ENCODE measurements at places on chromosomes 1 and 21.

DNA sequence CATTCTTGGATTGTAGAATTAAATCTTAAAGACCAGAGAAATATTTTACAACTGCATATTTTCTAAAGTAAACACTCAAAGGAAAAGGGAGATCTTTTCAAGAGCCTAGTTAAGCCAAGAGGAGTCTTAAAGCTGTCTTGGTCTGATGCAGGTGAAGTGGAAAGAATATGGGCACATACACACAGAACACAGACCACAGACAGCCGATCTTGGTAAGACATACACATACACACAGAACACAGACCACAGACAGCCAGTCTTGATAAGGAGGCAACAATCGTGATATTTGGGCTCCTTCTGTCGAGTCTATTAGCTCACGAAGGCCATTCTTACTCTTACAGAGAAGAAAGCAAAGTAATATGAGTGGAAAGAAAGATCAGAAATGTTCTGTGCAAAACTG is 1153.9 kb upstream of the TMPRSS15 start:
- no peak for DNase-seq

GRCh38 chr21:46004168-46004861 is 22.7 kb downstream of the COL6A1 start:
- no peak for DNase-seq

DNA sequence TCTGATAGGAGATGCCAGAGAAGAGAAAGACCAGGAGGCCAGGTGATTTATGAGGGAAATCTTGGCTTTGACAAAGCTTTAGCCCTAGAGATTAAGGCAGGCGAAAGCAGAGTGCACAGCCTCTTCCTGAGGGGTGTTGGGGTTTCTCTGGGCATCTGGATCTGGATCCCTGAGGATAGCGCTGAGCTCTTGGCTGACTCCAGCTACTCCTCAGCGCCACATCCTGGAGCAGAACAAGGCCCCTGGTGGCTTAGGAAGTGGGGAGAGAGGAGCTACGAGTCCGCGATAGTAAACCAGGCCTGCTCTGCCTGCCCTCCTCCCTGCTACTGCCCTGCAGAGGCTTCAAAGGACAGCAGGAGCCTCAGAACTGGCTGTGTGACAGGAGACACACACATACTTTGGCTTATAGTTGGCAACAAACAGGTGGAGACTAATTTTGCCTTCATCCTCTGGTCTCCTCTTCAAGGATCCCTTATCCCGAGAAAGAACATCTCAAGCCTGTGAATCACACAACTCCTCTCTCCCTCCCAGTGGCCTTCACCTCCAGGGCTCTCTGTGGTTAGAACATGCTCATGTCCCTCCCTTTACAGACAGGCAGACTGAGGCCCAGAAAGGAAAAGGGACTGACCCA is 66.9 kb downstream of the TRABD2B start:
- no peak for DNase-seq

GRCh38 chr1:48794816-48795215 is 18.1 kb upstream of the BEND5 start:
- no peak for DNase-seq

DNA sequence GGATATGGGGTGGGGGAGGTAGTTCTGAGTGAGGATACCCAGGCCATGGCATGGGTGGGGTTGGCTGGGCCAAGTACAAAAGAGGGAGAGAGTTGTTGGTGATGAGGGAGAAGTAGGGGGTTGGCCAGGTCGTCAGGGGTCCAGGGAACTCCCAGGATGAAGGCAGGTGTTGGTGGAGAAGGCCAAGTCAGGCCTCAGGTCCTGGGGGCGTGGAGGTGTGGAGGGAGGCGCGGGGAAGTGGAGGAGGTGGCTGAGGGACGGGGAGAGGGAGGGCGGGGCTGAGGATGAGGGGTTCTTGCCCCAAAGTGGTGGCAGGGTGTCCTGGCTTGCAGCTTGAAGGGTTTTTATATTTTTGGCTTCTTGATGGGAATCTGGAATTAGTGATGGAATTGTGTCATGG is 61.1 kb downstream of the FOXO6 start:
- DNase-seq: no peak

- no peak for DNase-seq
Observed at GRCh38 chr1:168454211-168454815, 89.5 kb downstream of the XCL2 start.

DNA sequence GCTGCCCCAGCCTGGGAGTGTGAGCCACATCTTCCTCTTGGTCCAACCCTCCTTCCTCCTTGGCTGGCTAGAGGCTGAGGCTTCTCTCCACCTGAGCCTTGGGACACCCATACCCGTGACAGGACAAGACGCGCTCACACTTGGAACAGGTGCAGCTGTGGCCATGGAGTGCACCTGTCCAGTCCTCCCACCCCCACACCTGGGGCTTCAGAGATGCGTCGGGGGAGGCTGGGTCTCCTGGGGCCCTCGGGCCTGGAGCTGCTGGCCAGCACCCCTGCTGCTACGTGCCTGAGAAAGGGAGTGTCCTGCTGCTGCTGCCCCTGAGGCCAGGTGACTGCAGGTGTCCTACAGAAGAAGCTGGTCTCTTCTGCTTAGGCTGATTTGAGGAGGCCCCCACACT is 37.0 kb upstream of the TMEM52 start:
- DNase-seq: no peak

DNA sequence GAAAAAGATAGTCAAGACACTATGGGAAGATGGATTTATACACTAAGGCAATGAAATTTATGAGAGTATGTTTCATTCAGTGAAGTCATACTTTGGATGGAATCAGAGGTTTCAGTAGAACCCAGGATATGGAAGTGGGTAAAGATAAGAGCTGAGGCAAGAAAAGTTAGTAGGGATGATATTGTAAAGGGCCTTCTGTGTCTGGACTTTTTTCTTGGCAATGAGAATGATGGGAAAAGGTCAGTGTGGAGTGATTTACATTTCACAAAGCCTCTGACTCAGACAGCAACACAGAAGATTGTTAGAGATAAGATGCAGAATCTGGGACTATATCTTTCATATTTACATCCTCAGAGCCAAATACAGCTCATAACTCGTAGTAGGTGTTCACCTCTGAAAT is 32.1 kb downstream of the SH3BGR start:
- DNase-seq: no peak

DNA sequence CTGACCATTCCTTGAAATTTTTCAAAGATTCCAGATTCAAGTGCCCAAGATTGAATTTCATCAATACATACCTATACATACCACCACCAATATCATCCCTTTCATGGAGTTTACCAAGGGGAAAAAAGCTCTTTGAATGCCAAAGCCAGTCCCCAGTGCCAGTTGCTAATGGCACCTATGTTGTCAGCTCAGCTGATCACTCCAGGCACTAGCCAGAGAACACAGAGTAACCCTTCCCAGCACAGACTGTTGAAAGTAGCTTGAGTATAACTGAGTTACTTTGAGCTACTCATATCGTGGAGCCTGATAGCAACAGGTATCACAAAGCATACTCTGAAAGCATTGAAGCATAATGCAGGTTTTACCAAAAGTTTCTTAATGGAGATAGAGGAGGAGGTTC is 133.9 kb upstream of the NFIA start:
- no peak for DNase-seq

- no peak for DNase-seq
Observed at GRCh38 chr1:6224718-6225117, 11.0 kb downstream of the ICMT start.

GRCh38 chr1:43452789-43453441 is 816 bp downstream of the HYI start:
- DNase-seq: no peak

DNA sequence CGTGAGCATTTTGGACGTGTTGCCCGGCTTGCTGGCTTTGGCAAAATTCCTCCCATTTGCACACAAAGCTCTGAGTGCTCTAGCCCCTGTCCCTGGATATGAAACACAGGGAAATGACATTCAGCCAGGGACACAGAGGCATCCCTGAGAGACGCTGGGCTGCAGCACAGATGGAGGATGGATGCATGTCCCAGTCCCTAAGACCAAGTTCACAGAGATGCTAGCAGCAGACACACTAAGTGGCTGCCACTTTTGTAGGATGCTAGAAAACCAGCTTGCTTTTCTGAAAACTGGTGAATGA is 12.5 kb downstream of the ACTRT2 start:
- DNase-seq: no peak

DNA sequence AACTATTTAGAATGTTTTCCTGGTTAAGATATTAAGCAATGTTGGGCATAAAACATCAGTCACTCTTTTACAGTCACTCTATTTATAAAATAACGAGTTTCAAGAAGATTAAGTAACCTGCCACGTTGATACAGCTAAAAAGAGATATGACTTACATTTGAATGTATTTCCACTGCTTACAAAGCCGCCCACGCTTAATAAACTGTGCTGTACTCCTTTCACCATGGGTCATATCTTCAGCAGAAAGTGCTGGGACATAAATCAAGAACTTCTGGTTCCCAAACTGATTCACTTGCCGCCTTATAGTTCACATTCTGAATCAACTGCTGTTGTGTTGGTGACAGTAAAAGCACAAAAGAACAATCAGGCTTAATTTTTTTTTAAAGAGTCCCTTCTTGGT is 666.7 kb downstream of the NCAM2 start:
- no peak for DNase-seq

DNA sequence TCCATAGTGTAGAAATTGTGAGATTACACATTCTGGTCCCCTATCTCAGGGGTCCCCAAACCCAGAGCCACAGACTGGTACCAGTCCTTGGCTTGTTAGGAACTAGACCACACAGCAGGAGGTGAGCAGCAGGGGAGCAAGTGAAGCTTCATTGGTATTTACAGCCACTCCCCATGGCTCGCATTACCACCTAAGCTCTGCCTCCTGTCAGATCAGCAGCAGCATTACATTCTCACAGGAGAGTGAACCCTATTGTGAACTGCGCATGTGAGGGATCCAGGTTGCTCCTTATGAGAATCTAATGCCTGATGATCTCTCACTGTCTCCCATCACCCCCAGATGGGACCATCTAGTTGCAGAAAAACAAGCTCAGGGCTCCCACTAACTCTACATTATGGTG is 229.7 kb upstream of the IRF2BP2 start:
- DNase-seq: no peak

Measured in stimulated activated CD8-positive, alpha-beta memory T cell treated with anti-CD3 and anti-CD28 coated beads, Interleukin-2, amount 100 ng/mL, for 48 hours (primary cell).